CD8-positive, alpha-beta memory T cell (primary cell): ENCODE measurements at places on chromosomes 5 and 9.

- DNase-seq, result no peak
Measured at GRCh38 chr9:75175395-75175794, 87.1 kb downstream of the OSTF1 start.

- DNase-seq, result no peak
Measured at GRCh38 chr9:120324996-120325642, 254.8 kb downstream of the CDK5RAP2 start.

- DNase-seq, result no peak
Measured at GRCh38 chr9:82170866-82171265, 182.3 kb downstream of the SPATA31D1 start.

DNA sequence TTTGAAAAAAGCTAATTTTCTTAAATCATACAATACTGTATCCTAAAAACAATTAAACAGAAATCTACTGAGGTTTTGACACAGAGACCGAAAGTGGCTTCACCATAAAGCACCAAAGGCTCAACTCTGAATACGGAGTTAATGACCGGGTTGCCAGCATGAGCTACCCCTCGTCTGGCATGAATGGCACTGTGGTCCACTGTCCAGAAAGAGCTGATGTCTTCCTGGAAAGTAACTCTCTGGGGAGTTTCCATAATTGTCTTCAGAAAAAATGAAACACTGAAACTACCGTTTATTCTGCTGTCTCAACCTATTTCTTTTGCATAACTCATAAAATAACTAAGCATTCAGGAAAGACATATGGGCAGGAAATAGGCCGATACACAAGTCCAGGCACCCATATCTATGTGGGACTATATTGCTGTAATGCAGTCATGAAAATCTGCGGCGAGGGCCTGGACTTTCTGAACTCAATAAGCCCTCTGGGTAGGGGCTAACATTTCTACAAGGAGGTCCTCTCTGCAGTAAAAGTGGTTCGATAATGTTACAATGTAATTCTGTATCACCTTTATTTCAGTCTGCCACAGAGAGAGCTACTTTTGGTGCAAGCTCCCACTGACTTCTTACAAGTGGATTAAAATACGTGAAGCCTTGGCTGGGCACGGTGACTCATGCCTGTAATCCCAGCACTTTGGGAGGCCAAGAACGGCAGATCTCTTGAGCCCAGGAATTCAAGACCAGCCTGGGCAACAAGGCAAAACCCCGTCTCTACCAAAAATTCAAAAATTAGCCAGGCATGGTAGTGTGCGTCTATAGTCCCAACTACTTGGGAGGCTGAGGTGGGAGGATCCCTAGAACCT lies 52.4 kb downstream of the ANKH start:
- no peak for DNase-seq

DNA sequence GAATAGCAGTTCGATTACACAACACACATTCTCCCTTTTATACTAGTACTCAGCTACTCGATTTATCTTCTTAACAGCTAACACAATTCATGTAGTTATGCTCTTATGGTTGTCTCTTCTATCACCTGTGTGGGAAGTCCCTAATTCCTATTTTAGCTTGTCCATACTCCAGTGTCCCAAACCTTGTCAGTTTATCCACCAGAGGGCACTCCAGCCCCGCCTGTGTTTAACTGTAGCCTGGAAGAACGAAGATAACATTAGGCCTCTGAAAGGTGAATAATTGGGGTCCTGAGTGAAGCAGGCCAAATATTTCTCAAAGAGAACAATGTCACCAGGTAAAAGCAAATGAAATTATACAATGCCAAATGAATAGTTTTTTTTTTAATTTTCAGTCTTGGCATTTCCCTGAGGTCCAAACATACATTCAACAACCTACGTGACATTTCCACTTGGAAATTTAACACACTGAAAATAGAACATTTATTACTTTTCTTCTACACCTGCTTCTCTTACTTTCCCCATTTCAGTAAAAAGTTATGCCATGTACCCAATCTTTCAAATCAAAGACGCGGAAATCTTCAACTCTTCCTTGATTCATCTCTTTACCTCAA lies 560.7 kb downstream of the HTR1A start:
- DNase-seq, result no peak

GRCh38 chr5:179211068-179211467 lies 134.2 kb downstream of the ADAMTS2 start:
- DNase-seq, result no peak

GRCh38 chr9:117116084-117116483 lies 298.8 kb downstream of the ASTN2 start:
- no peak for DNase-seq

- DNase-seq, result no peak
Measured at GRCh38 chr5:55868846-55869245, 17.7 kb downstream of the IL31RA start.

DNA sequence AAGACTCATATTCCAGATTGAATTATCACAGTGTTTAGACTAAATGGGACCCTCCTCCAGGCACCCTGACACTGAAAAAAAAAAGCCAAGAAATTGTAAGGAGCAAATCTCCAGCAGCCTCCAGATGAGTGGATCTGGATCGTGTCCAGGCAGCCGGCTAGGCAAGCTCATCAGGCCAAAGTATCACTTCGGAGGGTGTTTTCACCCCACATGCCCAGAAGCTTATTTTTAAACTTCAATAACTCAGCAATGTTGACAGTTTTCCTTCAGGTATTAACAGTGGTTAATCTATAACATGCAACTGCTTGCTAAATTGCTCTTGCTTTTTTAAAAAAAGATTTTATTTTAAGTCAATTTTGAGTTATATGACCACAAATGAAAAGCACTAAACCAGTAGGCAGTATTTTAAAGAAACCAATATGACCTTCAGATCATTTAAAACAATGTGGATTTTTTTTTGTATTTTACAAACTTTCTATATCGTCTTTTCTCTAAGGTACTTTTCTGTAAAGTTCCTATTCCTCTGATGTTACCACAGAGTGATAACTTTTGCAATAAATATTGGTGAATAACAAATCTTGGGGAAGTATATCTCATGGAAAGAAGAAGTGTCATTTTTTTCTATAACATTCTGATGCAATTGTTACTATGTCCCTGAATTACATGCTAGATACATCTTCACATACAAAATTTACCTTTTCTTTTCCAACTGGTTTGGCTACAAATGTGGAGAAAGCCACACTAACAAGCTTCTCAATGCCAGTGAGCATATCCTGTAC lies 30.7 kb downstream of the ACOT12 start:
- DNase-seq, result no peak

- DNase-seq, result no peak
Measured at GRCh38 chr9:77651203-77651602, 3.1 kb upstream of the GNA14 start.

DNA sequence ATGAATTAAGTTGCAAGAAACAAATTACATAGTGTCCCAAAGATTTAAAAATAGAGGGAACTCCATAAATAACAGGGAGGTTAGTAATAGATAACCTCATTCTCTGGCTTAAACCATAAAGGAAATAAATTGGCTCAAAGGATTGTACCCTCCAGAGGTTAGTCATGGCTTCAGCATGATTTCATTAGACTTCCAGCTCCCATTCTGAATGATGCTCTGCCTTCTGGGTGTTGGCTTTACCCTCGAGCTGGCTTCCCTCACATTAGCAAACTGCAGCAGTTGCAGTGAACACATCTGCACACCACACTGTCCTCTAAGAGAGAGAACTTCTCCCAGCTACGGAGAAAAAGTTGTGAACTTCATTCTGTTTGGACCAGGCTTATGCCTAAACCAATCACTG lies 70.4 kb downstream of the RGS7BP start:
- no peak for DNase-seq

GRCh38 chr5:54514841-54515432 lies 2.6 kb upstream of the SNX18 start:
- DNase-seq, result no peak
